ENCODE measurements at places on chromosomes 16 and 17.
A peak's percentile ranks its signal among the peaks of the same experiment; 100 is the strongest.

DNA sequence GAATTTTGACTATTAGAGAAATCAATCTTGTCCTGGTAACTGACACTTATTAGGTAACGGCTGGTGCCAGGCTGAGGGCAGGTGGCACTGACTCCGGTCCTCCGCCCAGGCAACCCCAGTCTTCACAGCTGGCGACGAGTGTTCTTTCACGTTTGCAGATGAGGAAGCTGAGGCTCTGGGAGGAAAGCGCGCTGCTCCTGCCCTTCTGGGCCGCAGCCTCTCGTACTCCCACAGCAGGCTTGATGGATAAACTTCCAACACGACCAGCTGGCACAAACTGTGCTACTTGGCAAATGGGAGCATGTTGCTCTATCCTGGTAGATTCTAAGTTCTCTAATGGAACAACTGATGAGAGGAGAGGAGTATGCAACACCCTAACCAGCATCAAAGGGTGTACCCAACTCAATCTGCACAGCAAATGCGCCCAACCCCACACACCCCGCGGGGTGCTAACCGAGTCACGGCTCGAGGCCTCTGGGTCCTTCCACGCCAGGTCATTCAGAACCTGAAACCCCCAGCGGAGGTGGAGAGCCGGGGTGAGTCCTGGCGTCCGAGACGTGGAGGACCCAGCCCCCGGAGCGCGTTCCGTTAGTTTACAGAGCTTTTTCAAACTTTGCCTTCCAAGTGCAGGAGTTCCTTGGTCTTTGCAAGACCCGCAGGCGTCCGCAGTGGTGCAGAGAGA lies 477 bp upstream of the SLC47A1 start:
- DNase-seq = no peak

- no peak for DNase-seq
Measured at GRCh38 chr17:50575581-50576210, 15.2 kb downstream of the CACNA1G start.

GRCh38 chr16:83023011-83023410 lies 396.2 kb downstream of the CDH13 start:
- no peak for DNase-seq

- no peak for DNase-seq
Measured at GRCh38 chr17:63686138-63686685, 13.7 kb downstream of the LIMD2 start.

DNA sequence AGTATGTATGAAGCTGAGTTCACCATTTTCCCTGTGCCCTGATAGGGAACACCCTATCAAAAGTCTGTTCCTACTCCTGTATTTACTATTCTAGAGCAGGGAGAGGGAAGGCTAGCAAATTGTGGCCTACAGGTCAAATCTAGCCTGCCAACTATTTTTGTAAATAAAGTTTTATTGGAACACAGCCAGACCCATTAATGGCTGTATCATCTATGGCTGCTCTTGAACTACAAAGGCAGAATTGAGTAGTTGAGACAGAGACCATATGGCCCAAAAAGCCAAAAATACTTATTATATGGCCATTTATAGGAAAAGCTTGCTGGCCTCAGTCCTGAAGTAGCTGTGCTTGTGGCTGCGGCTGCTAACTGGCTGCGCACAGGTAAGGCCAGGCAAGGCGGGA lies 4.3 kb upstream of the ALDOC start:
- no peak for DNase-seq

- DNase-seq = no peak
Measured at GRCh38 chr17:80847496-80848230, 144.0 kb upstream of the CHMP6 start.

DNA sequence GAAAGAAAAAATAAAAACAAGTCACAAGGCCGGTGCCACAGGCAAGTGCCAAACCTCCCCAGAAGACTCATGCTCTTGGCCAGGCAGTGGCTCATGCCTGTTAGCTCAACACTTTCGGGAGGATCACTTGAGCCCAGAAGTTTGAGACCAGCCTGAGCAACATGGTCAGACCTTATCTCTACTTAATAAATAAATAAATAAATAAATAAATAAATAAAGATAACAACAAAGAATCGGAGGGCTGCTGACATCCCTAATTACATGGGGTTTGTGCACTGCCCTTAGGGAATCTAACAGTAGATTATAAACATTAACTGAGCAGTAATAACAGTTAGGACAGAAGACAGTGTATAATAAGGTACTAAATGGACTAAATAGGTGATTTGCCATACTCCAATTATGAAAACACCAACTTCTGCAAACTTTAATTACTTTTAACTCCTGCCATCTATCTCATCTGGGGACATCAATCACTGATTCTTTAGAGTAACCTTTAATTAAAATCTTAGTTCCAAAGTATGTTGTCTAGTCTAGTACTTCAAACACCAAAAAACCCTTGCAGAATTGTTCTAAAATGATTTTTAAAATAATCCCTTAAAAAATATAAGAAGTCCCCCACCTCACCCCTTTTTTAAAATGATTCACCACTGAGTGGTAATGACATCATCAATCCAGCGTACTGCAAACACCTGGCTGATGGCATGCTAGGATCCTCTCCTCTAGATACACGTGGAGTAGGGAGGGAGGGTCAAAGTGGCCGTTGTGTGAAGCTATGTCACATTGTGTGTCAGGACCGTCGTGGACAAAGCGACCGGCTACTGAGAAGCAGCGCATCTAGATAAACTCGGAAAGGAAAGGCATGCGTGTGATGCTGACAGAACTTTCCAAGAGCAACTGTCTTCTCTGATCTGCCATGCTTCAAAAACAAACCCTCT lies 28.5 kb downstream of the CYTH1 start:
- no peak for DNase-seq

GRCh38 chr17:51056813-51057510 lies 63.7 kb downstream of the SPAG9 start:
- peak; percentile 30 for DNase-seq

All from brain pericyte (primary cell).